MM.1S (cell line): ENCODE measurements at places on chromosomes 12 and 14.

- no peak overlapping the region for H3K4me3 ChIP-seq
- no peaks in the 10 kb centered on the region for H3K27me3 ChIP-seq
- H3K36me3 ChIP-seq = no peaks in the 10 kb centered on the region
- H3K4me1 ChIP-seq = peaks cover 29% of the 10 kb centered on the region
- H3K27ac ChIP-seq = peak overlapping the region; percentile 71; the same call in 1 of the 2 replicates
- no peak for DNase-seq
Measured at GRCh38 chr12:50980545-50980944, 28.2 kb downstream of the HIGD1C start.

DNA sequence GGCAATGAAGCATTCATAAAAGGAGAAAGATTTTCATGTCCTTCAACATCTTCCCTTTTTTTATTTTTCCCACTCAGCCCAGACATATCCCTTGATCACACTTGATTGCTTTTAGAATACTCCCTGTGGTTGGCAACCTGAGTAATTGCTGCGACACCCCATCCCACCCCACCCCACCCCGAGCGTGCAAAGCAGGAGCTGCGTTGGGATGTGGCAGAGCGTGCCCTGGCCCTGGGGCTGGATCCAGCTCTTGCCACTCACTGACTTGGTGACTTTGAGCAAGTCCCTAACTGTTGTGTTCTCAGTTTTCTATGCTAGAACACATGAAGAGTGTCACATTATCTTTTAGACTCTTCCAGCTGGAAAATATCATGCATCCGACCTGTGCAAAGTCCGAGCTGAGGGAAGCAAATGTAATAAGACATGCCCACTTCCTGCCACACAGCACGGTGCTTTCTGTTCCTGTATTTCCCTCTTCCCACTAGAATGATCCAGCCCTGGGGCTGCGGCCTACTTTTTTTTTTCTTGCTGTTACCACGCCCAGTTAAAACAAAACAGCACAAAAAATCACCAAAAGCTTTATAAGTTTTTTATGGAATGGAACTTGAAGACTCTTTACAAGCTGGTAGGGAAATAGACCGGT lies 4.0 kb downstream of the ASCL4 start:
- no peak for DNase-seq
- H3K27me3 ChIP-seq = peaks cover 26% of the 10 kb centered on the region; the same call in 1 of the 2 replicates
- peaks cover 45% of the 10 kb centered on the region for H3K4me1 ChIP-seq
- no peak overlapping the region for H3K4me3 ChIP-seq
- no peaks in the 10 kb centered on the region for H3K36me3 ChIP-seq
- no peak overlapping the region for H3K27ac ChIP-seq

GRCh38 chr12:45887544-45887943 lies 102.8 kb downstream of the SCAF11 start:
- peaks cover 5% of the 10 kb centered on the region; the same call in 1 of the 2 replicates for H3K36me3 ChIP-seq
- H3K4me3 ChIP-seq = no peak overlapping the region
- no peaks in the 10 kb centered on the region for H3K4me1 ChIP-seq
- H3K27me3 ChIP-seq = no peaks in the 10 kb centered on the region

DNA sequence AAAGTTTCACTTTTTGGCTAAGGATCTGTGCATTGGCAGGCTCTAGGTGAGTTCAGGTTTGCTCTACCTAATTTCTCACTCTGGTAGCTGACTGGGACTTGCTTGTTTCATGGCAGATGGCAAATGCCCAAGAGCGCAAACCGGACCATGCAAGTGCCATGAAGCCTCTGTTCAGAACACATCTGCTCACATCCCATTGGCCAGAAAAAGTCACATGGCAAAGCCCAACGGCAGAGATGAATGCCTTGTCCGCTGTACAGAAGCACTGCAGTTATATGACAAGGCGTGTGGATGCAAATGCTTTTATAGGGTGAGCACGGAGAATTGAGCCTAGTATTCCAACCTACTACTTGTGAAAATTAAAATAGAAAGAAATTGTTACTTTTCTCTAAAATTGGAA lies 202.2 kb upstream of the HMGA2 start:
- H3K4me3 ChIP-seq = no peak overlapping the region
- H3K4me1 ChIP-seq = no peaks in the 10 kb centered on the region
- no peak for DNase-seq
- H3K27me3 ChIP-seq = no peaks in the 10 kb centered on the region
- H3K36me3 ChIP-seq = no peaks in the 10 kb centered on the region
- H3K27ac ChIP-seq = no peak overlapping the region

DNA sequence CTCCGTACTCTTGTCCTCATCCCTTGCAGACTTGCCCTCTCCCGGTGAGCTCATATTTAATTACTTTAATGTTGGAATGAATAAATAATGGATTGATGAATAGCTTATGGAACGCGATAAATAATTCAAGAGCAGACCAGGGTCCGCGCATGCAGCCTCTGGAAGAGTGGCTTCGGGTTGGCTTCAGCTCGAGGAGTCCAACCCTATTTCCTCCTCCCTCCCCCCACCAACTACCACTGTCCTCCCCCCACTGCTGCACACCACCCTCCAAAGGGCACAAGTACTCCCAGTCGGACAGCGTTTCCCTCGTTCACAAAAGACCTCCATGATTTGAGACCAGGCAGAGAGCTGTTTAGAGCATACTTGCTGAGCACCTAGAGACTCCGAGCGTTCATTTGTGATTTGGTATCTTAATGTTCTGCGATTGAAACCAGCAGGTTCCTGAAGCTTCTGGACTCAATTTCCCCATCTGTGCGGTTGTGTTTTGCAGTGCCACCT lies 647 bp upstream of the SIX1 start:
- H3K27ac ChIP-seq = no peak overlapping the region
- H3K4me3 ChIP-seq = no peak overlapping the region; the same call in 1 of the 2 replicates

DNA sequence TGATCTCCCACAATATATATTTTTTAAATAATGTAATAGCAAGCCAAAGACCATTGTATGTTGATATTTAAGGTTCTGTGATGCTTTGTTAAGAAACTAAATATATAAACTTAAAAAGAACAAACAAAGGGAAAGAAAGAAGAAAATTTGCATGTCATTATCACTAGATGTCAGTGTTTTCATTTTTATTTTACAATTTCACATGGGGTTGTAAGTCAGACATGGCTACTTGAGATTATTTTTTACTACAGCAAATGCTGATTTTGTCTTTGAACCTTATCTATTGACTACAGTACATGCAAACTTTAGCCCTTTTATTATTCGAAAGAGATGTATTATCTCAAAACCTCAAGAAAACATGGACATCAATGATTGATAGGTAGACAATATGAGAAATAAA lies 36.1 kb downstream of the SLCO1C1 start:
- no peaks in the 10 kb centered on the region for H3K4me1 ChIP-seq
- no peak overlapping the region for H3K27ac ChIP-seq
- H3K36me3 ChIP-seq = no peaks in the 10 kb centered on the region
- no peak overlapping the region for H3K4me3 ChIP-seq
- no peak for DNase-seq
- H3K27me3 ChIP-seq = no peaks in the 10 kb centered on the region

DNA sequence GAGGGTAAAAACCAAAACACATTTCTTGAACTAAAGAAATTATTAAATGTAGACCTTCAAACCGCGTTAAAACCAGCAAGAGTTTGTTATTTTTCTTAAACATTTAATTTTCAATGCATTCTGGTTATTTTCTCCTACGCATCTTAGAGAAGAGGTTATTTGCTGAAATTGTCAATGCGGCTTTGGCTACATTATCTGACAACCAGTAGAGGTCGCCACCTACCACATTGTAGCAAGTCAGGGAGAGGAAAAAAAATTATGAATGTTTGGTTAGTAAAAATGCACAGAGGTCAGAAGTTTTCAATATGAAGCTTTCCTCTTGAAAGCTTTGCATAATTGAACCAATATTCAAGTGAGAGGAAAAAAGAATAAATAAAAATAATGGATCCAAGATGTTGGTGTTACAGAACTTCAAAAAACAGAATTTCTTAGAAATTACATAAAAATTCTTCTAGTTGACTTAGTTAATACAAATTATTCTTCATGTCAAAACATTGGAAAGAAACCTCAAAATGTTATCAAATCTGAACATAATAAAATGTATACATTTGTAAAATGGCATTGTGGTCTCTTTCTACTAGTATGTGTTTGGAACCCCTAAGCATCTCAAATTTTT lies 159.4 kb upstream of the TMTC2 start:
- H3K4me3 ChIP-seq = no peak overlapping the region
- no peaks in the 10 kb centered on the region for H3K36me3 ChIP-seq
- DNase-seq = peak; percentile 66
- H3K4me1 ChIP-seq = no peaks in the 10 kb centered on the region
- no peak overlapping the region for H3K27ac ChIP-seq
- no peaks in the 10 kb centered on the region for H3K27me3 ChIP-seq

GRCh38 chr14:52266782-52267181 lies 716 bp upstream of the PTGDR start:
- H3K27me3 ChIP-seq = no peaks in the 10 kb centered on the region
- no peak for DNase-seq
- H3K4me1 ChIP-seq = peaks cover 22% of the 10 kb centered on the region
- no peak overlapping the region for H3K4me3 ChIP-seq
